ENCODE measurements at places on chromosomes 5 and 9.
A peak's percentile ranks its signal among the peaks of the same experiment; 100 is the strongest.

DNA sequence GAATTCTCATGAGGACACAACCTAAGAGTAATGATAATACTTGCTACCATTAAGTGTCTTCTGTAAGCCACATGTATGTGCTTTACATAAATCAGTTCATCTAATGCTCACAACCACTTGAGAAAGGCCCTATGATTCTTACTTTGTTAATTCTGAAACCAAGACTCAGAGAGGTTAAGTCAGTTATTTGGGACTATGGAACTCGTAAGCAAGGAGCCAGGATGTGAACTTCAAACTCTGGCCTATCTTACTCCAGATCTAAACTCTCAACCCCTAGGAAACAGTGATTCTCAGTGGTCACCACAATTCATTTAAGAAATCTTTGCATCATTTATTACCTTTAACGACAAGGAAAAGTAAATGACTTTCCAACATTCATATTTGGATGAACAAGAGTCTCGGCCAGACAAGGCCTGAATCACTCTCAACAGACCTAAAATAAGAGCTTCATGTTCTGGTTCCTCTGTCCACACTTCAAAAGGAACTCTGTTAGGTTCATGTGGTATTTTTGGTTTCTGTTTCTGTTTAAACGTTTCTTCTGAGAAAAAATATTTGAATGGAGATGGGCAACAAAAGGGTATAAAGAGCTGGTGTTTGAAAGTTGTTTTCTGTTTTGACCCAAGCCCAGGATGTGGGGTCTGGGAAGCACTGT, 104.8 kb downstream of the LPAR1 start:
- no peak for DNase-seq

GRCh38 chr9:7467186-7467585, 332.4 kb downstream of the DMAC1 start:
- no peak for DNase-seq

- DNase-seq = no peak
Observed at GRCh38 chr9:93181672-93182435, 2.1 kb upstream of the WNK2 start.

DNA sequence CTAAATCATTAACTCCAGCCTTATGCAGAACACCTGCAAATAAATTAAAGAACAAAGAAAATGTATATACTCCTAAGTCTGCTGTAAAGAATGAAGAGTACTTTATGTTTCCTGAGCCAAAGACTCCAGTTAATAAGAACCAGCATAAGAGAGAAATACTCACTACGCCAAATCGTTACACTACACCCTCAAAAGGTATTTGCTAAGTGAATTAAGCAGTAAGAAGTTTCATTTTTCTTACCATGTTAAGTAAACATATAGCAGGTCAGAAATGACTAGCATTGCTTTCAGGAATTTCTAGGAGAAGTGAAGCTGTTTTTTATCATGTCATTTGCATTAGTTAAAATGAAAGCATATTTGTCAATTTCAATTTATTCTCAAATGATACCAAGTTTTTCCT, 92.7 kb downstream of the MELK start:
- DNase-seq = no peak

DNA sequence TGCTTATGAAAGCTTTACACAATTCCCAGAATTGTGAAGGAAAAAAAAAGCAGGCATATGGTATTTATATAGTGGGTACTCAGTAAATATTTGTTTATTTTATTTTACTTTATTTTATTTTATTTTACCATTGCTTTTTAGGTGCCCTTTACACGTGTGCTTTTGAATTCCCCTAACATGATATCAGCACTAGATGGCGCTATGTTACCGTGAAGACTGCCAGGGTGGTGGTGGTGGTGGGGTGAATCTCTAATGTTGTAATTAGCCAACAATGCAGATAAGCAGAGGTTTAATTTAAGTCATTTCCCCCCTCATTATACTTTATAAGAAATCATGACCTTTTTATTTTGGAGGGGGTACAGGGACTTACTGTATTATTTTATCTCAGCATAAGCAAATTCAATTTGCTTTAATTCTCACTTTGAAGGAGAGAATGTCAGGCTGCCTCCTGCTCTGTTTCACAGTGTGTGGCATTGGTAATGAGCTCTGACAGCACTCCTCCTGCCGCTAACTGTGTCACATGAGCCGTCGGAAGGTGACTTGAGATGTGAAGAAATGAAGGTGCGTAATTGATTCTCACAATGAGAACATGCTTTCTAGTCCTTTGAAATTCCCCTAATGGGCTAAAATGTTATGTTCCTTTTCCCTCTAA, 165.6 kb downstream of the YTHDC2 start:
- DNase-seq = no peak

DNA sequence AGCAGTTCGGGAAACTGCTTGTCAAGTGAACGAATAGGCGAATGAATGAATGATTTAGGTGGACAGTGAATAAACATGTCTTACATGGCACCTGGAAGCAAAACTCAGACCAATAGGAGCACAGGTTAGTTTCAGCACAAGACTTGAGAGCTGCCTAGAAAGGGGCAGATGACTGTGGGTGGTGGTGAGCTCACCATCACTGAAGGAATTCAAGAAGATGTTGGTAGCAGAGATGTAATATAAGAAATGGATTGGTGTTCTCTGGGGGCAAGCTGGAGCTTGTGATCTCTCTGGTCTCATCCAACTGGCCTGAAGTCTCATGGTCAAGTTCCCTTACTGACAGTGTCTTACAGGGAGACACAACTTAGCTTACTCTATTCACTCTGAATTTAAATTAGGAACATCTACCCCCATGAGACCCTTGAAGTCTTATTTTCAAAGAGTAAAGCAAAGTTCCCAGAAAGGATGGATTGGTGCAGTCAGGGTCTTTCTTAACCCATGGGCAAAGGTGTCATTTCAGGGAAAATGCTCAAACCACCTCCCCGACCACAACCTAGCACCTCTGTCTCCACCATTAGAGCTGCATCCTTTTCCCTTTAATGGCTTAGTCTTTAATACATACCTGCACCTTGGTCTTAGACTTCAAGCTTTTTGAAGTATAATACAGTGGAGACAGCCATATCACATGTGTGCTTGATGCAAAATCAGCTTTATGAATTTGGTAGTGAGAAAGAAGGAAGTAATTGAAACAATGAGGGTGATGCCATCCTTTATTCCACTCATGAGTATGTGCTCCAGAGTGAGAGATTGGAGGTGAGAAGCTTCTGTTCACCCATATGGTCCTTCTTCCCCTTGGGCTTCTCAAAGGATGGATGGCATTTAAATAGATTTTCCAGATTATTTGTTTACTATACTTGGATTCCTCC, 5.1 kb downstream of the LCP2 start:
- no peak for DNase-seq

- peak; percentile 89 for DNase-seq
Observed at GRCh38 chr9:73132034-73132776, 19.5 kb upstream of the ANXA1 start.

- no peak for DNase-seq
Observed at GRCh38 chr9:91150998-91151717, 210.6 kb downstream of the AUH start.

DNA sequence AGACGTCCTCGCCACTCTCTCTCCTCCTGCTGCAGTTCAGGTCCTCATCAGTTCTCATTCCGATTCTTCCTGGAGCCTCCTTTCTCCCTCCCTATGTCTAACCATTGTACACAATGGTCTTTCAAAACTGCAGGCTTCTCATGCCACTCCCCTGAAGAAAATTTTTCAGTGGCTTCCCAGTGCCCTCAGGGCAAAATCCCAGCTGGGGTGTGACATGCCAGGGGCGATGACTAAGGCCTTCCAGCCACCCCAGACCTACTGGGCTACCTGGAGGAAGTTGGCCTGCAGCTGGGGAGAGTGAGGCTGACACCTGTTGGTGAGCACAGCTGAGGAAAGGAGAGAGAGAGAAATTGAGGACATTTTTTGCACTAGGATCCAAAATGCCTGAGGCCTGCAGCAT, 65.2 kb downstream of the SREK1 start:
- no peak for DNase-seq

GRCh38 chr9:20945269-20945668, 86.2 kb downstream of the HACD4 start:
- no peak for DNase-seq

DNA sequence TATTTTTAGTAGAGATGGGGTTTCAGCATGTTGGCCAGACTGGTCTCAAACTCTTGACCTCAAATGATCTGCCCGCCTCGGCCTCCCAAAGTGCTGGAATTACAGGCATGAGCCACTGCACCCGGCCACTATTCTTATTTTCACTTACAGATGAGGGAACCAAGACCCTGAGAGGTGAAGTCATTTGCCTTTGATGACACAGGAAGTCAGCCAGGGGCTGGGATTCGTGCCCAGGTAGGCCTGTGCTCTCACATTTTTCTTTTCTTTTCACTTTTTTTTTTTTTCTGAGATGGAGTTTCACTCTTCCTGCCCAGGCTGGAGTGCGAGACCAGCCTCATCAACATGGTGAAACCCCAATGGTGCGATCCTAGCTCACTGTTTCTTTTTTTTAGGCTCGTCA, 22.2 kb downstream of the ENG start:
- no peak for DNase-seq

DNA sequence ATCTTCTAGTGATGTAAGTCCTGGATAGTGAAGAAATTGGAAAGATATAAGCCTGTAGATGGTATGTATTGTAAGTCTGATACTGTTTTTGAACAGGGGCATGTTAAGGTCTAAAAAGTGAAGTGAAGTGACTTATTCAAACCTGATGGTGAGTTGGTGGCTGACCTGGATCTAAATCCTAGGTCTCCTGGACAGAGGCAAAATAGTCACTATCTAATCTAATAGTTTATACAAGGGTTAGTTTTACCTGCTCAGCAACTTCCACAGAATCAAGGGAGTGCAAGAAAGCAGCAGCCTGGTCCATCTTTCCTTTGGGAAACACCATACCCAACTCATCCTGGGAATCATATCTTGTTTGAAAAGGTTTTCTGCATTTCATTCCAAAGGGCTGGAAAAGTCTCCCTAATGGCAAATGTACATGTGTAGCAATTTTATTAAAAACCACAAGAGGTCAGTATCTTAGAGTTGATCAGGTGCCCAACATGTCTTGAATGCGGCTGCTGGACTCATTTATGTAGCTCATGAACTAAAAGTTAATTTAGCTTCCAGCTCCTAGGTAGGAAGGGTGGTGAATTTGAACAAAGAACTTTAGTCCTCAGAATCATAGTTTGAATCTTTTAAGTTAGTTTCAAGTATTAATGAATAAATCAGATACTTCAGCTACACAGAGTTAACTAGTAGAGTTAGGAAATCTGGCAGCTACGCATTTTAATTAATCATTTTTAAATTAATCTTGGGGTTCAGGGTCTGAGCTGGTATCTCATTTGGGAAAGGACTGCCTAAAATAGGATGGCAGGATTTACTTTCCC, 26.0 kb downstream of the SKP2 start:
- no peak for DNase-seq

DNA sequence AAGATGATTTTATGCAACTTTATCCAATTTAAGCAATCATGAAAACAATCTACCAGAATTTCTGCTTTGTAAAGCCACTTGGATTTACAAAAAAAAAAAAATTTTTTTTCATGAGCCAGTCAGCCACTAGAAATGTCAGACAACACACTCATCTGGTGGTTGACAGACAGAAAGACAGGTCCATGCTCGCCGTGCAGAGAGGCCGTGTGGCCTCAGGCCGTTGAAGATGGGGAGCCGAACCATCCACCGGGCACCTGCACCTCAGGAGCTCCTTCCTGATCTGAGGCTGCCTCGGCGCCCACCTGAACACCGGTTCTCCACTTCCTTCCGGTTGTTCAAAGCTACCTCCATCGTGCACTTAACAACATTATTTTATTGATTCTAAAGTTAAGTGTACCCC, 138.0 kb upstream of the IRX4 start:
- DNase-seq = no peak

GRCh38 chr5:86977190-86977589, 290.5 kb upstream of the RASA1 start:
- no peak for DNase-seq

GRCh38 chr9:118959366-118959765, 409.9 kb downstream of the BRINP1 start:
- DNase-seq = no peak

DNA sequence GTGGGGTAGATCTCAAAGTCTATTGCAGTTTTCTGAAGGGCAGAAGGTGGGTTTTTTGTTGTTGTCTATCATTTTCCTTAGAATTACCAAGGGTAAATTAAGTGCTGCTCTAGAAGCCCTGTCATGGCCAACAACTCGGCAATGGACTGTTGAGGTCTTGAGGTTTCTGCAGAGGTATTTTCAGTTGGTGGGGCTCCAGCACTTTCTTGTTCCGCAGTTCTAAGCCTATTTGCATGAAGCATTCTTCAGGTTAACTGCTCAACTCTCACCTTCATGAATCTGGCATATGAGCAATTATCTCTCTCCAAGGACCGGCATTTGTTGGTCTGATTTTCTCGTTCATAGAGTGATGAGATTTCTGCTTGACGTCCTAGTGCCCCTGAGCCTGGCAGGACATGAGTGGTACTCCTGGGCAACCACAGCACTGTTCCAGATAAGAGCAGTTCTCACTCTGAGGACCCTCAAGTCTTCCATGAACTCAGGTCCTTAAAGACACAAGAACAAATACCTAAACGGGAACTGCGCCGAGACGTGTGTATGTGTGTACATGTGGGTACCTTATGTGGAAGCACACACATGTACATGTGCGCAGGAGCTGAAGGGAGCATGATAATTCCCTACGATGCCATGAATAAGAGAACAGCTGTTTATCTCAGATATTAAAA, 544.5 kb downstream of the CSNK1G3 start:
- DNase-seq = no peak

DNA sequence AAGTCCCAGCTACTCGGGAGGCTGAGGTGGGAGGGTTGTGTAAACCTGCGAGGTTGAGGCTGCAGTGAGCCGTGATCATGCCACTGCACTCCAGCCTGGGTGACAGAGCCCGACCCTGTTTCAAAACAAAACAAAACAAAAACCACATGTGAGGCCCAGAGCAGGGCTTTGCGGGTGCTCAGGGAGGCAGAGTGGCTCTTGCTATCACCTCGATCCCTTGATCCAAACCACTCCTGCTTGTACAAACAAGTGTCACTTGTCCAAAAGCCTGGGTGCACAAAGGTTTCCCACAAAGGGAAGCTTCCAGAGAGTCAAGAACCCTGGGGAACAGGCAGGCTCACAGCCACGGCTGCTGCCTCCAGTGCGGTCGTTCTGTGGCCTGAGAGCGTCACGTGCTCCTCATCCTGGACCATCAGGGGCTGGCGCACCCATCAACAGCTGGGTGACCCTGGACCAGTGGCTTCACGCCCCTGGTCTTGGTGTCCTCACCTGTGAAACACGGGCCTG, 162.7 kb downstream of the C9orf50 start:
- no peak for DNase-seq

DNA sequence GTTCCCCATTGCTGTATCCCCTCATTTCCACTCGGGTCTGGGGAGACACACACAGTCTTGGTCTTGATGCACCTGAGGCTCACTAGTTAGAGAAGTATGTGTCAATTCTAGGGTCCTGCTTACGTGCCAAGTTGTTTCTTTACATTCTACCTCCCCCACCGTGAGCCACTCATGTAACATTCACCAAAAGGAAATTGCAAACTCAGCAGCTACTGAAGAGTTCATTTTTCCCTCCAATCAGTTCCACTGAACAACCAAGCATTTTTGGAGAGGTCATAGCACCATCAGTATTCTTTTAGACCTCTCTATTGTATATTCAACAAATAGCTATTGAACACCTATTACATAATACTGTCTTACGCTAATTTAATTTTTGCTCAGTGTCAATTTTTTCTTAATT, 281.1 kb downstream of the SH3GL2 start:
- DNase-seq = no peak

Measured in spleen (tissue), 13 donors.